AG10803 (cell line): ENCODE measurements at places on chromosomes 16 and 17.
A peak's percentile ranks its signal among the peaks of the same experiment; 100 is the strongest.

GRCh38 chr17:34091975-34092374 is 163.1 kb upstream of the CCL2 start:
- no peak for DNase-seq

- peak; percentile 44 for DNase-seq
Observed at GRCh38 chr16:85573696-85574641, 39.2 kb upstream of the GSE1 start.

DNA sequence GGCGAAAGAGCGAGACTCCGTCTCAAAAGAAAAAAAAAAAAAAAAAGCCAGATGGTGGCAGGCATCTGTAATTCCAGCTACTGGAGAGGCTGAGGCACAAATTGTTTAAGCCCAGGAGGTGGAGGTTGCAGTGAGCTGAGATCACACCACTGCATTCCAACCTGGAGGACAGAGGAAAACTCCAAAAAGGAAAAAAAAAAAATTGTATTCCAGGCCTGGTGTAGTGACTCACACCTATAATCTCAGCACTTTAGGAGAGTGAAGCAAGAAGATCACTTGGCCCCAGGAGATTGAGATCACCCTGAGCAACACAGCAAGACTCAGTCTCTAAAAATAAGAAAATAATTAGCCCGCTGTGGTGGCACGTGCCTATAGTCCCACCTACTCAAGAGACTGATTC is 20.1 kb downstream of the HBQ1 start:
- DNase-seq = peak; percentile 71

DNA sequence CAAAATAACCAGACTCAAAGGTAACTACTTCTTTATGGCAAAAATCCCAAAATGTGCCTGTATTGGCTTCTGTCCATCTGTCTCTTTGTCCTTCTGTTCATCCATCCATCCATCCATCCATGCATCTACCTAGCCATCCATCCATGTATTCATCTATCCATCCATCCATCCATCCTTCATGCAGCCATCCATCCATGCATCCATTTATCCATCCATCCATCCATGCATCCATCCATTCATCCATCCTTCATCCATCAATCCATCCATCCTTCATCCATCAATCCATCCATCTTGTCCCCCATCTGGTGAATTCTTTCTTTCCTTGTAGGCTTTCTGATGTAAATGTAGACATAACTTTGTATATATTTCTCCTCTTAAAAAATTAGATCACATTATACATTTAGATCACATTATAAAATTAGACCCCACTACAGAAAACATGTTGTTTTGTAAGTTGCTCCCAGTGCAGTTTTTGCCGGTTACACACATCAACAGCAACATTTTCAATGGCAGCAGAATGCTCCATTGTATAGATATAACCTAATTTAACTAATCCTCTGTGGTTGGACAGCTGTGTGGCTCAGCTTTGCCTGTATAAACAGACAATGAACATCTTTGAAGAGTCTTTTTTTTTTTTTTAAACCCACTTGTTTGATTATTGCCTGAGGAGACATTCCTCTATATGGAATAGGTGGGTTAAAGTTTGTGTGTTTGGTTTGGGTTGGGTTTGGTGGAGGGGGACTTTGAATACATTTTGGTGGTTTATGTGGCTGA is 72.0 kb downstream of the MSI2 start:
- DNase-seq = no peak

DNA sequence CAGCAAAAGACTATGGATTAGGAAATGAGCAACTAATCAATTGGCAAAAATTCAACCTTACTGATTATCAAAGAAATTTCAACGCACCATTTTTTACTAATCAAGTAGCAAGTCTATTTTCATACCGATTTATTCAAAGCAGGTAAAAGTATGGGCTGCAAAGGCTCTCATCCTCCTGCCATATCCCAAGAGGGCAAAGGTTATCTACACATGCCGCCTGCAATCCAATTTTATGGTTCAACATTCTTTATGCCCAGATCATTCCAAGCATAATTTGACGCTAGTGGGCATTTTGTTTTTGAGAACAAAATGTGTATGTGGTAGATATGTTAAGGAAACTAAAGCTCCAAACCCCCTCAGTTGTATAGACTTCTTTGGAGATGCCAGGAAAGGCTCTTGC is 270.6 kb downstream of the MAF start:
- DNase-seq = no peak
